ENCODE measurements at places on chromosomes 1 and 21.
A peak's percentile ranks its signal among the peaks of the same experiment; 100 is the strongest.

GRCh38 chr1:87759421-87760087 is 430.9 kb downstream of the LMO4 start:
- no peaks in the 10 kb centered on the region for H3K4me1 ChIP-seq
- H3K4me3 ChIP-seq, result no peak overlapping the region
- H3K27me3 ChIP-seq, result peaks cover 15% of the 10 kb centered on the region

GRCh38 chr1:30038134-30039025 is 685.0 kb downstream of the MATN1 start:
- peaks cover 2% of the 10 kb centered on the region for H3K36me3 ChIP-seq
- no peak overlapping the region for H3K4me3 ChIP-seq
- DNase-seq, result no peak
- peaks cover 18% of the 10 kb centered on the region for H3K4me1 ChIP-seq

DNA sequence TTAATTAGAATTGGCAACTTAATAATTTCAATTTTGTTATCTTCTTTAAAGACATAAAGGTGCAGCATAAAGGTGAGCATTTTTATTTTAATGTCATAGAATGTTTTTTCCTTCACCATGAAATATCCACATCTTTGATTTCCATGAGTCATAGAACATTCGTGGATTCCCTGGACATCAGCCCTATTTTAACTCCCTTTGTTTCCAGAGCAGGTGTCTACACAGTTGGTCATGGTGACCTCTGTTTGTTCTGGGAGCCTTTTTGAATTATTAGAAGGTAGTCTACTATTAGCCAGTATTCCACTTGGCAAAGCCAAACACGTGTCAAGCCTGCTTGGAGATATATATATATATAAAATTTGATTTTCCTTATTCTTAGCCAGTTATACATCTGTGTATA is 572.9 kb downstream of the LTN1 start:
- H3K27me3 ChIP-seq, result no peaks in the 10 kb centered on the region
- no peaks in the 10 kb centered on the region for H3K36me3 ChIP-seq
- no peak for DNase-seq
- no peaks in the 10 kb centered on the region for H3K4me1 ChIP-seq

DNA sequence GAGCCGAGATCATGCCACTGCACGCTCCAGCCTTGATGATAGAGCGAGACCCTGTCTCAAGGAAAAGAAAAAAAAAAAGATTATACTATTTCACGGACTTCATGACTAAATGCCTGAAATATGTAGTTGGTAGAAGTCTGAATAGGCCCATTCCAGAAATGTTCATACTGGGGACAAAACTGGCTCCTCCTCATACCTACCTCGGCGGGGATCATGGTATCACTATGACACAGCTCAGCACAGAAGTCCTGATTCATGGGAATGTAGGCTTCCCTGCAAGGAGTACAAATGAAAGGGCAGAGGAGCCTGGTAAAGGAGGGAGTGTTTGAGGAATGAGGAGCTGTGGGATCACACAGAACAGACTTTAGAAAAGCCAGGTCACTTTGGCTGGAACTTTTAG is 5.0 kb downstream of the SPATA46 start:
- H3K4me1 ChIP-seq, result peaks cover 5% of the 10 kb centered on the region
- H3K27me3 ChIP-seq, result peaks cover 32% of the 10 kb centered on the region
- H3K27ac ChIP-seq, result no peak overlapping the region
- H3K36me3 ChIP-seq, result no peaks in the 10 kb centered on the region

GRCh38 chr1:178496410-178497135 is at the start of gene CLEC20A:
Gene CLEC20A, minus strand, starts transcription at chr1:178496964. Its CDS starts 25 bp downstream, at chr1:178496939.
- no peak within 1 kb of the TSS for H3K27ac ChIP-seq
- H3K4me1 ChIP-seq, result no peaks in the 10 kb centered on the region
- no peak for DNase-seq
- no peak within 1 kb of the TSS for H3K4me3 ChIP-seq

GRCh38 chr1:66333466-66334199 is 200.3 kb upstream of the SGIP1 start:
- peaks cover 53% of the 10 kb centered on the region for H3K4me1 ChIP-seq
- no peak for DNase-seq
- peak overlapping the region; percentile 95 for H3K27ac ChIP-seq
- peak overlapping the region; percentile 99 for H3K4me3 ChIP-seq
- H3K36me3 ChIP-seq, result peaks cover 73% of the 10 kb centered on the region
- no peaks in the 10 kb centered on the region for H3K27me3 ChIP-seq

DNA sequence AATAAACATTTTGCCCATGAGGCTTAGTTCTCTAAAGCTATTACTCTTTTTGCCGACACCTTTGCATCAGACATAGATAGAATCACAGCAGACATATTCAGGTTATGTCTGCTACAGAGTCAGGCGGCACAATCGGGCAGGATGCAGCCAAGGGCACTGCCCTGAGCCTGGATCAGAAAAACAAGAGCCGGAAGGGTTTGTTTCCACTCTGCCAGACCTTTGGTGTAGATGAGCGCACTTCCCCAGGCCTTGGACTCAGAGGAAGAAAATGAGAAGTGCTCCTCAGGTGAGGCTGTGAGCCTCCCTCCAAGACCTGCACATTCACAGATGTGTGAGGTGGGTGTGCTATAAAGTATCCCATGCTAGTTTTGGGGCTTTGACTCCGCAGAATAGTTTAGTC is 43.7 kb downstream of the GNG12 start:
- no peak overlapping the region for H3K4me3 ChIP-seq
- H3K27ac ChIP-seq, result no peak overlapping the region
- no peak for DNase-seq
- H3K36me3 ChIP-seq, result no peaks in the 10 kb centered on the region
- H3K4me1 ChIP-seq, result no peaks in the 10 kb centered on the region
- peaks cover 24% of the 10 kb centered on the region for H3K27me3 ChIP-seq

DNA sequence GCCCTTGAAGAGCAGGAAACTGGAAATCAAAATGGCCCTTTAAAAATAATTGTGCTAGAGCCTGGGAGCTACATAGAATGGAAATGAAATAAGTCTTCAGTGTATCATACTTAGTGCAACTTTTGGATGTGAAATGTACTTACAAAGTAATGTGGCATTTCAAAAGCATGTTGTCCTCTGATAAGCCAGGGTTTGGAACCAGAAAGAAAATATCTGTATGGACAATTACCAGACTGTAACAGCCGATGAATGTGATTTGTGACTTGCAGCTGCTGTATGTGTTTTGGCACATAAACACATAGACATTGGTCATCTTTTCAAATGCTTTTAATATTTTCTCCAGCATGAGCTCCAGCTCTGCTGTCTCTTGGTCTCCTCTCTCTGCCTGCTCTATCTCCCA is 546.4 kb downstream of the OMA1 start:
- H3K27me3 ChIP-seq, result peaks cover 27% of the 10 kb centered on the region
- H3K4me3 ChIP-seq, result no peak overlapping the region
- DNase-seq, result no peak
- no peak overlapping the region for H3K27ac ChIP-seq
- H3K4me1 ChIP-seq, result no peaks in the 10 kb centered on the region
- no peaks in the 10 kb centered on the region for H3K36me3 ChIP-seq

DNA sequence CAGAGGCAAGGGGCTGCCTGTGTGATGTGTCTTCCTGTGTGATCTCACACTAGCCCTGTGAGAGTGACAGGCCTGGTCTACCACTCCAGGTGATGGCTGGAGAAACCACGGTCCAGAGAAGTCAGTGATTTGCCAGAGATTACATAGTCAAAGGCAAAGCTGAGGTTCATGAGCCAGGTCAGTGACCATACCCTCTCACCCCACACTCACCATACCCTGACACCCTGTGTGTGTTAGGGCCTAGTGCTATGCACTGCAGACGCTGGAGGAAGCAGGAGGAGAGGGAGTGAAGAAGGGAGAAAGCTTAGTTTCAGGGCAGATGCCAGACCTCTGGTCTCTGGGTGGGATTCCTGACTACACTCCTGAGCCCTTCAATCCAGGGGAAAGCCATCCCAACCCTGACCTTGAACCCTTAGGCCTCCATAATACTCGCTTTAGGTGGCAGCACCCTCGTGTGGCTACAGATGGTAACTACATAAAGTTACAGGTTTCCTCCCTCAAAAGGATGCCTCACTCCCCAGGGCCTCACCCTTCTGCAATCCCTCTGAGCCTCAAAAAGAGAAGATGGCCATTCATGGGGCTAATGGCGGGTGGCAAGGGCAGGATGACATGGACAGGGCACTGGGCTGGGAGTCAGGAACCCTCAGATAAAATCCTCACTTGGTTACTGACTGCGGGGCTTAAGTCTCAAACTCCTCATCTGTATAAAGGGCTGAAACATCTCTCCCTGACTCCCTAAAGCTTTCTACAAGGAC is 20.8 kb upstream of the SDC3 start:
- H3K4me3 ChIP-seq, result no peak overlapping the region

- no peak overlapping the region for H3K27ac ChIP-seq
- H3K4me1 ChIP-seq, result no peaks in the 10 kb centered on the region
- no peak for DNase-seq
- H3K36me3 ChIP-seq, result no peaks in the 10 kb centered on the region
- H3K27me3 ChIP-seq, result peaks cover 38% of the 10 kb centered on the region
- no peak overlapping the region for H3K4me3 ChIP-seq
Measured at GRCh38 chr1:64038965-64039364, 164.5 kb upstream of the UBE2U start.

DNA sequence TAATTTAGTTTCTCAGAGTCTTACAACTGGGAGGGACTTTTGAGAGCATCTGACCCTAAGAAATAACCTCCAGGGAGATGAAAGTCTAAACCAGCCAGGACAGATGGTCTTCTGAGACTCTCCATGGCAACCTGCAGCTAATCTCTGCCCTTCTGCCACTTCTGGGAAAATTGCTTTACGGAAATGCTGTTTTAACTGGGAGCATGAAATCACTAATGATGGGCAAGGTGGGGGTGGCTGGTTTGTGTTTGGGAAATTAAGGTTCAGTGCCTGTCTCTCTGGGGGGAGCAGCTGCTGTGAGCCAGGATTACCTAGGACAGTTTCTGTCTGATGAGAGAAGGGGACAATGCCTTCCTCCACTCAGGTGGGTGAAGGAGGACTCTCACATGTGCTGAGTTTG is 33.2 kb downstream of the ROR1 start:
- H3K4me3 ChIP-seq, result no peak overlapping the region
- no peak for DNase-seq
- no peak overlapping the region for H3K27ac ChIP-seq
- H3K36me3 ChIP-seq, result no peaks in the 10 kb centered on the region

- DNase-seq, result no peak
- H3K36me3 ChIP-seq, result no peaks in the 10 kb centered on the region
- H3K27me3 ChIP-seq, result no peaks in the 10 kb centered on the region
- H3K4me3 ChIP-seq, result no peak overlapping the region
- H3K27ac ChIP-seq, result no peak overlapping the region
Measured at GRCh38 chr1:238345837-238346236, 455.1 kb upstream of the ZP4 start.

DNA sequence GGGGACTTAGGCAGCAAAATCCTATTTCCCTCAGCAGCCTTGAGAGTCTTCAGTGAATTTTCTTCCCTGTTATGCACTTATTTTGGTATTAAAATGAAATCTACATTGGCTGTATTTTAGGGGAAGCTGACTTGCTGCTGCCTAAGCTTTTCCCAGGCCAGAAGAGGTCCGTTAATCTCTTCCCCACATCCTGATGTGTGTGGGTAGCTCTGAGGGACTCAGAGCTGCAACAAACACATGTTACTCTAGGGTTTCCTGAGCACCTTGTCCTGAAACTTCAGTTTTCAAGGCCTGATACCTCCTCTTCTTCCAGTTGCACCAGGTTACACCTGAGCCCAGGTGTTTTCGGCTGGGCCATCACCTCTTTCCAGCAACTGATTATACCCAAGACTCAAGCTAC is 51.5 kb downstream of the SYT6 start:
- H3K27ac ChIP-seq, result no peak overlapping the region
- no peak for DNase-seq
- H3K4me3 ChIP-seq, result no peak overlapping the region
- no peaks in the 10 kb centered on the region for H3K36me3 ChIP-seq
- H3K27me3 ChIP-seq, result peaks cover 51% of the 10 kb centered on the region
- peaks cover 10% of the 10 kb centered on the region for H3K4me1 ChIP-seq

GRCh38 chr1:107076841-107077240 is 20.4 kb downstream of the PRMT6 start:
- no peak overlapping the region for H3K27ac ChIP-seq
- no peak overlapping the region for H3K4me3 ChIP-seq
- no peaks in the 10 kb centered on the region for H3K4me1 ChIP-seq
- H3K27me3 ChIP-seq, result peaks cover 18% of the 10 kb centered on the region

DNA sequence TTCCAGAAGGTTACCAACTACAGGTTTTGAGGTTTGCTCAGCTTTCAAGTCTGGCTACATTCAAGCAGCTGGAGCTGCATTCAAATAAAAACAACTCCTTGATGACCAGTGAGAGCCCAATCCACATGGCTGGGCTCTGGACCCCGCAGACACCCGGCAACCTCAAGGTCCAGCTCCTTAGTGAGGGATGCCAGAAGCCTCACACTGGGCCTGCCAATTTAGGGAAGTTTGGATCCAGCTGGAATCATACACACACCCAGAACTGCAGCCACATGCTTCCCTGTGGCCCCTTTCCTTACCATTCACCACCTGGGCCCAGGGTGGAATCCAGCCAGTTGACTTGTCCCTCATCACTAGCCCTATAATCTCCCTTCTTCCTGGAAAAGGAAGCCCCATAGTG is 123.7 kb downstream of the UBE2U start:
- no peaks in the 10 kb centered on the region for H3K36me3 ChIP-seq
- DNase-seq, result no peak
- no peaks in the 10 kb centered on the region for H3K4me1 ChIP-seq
- H3K27ac ChIP-seq, result no peak overlapping the region
- H3K27me3 ChIP-seq, result peaks cover 50% of the 10 kb centered on the region
- H3K4me3 ChIP-seq, result no peak overlapping the region

DNA sequence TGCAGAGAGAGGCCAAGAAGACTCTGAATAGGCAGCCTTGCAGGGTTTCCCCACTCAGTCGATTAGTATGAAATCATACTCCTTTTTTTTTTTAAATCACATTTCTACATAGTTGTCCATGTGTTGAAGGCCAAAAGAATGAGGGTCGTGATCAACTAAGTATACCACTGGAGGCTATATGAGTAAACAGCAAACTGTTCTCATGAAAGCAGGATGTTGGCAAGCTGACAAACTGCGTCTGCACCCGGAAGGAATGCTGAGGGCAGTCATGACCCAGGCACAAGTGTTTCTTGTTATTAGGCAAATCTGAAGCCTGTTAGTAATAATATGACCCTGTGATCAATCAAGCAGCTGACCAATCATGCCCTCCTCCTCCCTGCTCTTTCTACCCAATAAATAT is 213.2 kb downstream of the USH2A start:
- H3K4me1 ChIP-seq, result no peaks in the 10 kb centered on the region
- no peak for DNase-seq
- H3K27ac ChIP-seq, result no peak overlapping the region

GRCh38 chr21:38902608-38903445 is 97.1 kb downstream of the ETS2 start:
- peaks cover 14% of the 10 kb centered on the region for H3K27me3 ChIP-seq
- no peak overlapping the region for H3K27ac ChIP-seq
- no peak for DNase-seq
- no peak overlapping the region for H3K4me3 ChIP-seq

- H3K36me3 ChIP-seq, result peaks cover 41% of the 10 kb centered on the region
- H3K4me3 ChIP-seq, result no peak overlapping the region
- H3K27ac ChIP-seq, result peak overlapping the region; percentile 41
Measured at GRCh38 chr1:36008546-36009197, 75.2 kb upstream of the TEKT2 start.

DNA sequence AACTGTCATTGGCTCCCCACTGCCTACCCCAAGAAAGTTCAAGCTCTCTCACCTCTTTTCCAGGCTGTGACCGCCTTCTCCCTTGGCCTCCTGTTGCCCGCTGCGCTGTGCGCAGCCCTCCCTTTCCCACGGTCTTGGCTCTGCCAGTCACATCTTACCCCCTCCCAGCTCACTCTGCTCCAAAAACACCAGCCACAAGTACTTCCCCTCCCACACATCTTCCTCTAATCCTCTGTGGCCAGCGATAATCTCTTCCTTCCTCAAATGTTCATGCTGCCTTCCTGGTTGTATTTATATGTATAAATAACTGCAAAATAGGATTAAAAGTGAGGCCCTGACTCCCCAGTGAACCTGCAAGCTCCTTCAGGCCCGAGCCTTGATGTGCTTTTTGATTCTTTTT is 81.8 kb downstream of the AJAP1 start:
- no peaks in the 10 kb centered on the region for H3K36me3 ChIP-seq
- H3K4me1 ChIP-seq, result no peaks in the 10 kb centered on the region
- no peak for DNase-seq
- H3K27me3 ChIP-seq, result peaks cover 30% of the 10 kb centered on the region
